ENCODE measurements at places on chromosomes 11 and 22. TPM values are rescaled to one million over a fixed set of nuclear protein-coding genes. Genes with fewer than 3 reads are reported as not detected.

BBOX1 gene
- total RNA-seq: not detected

MMP11 gene
- total RNA-seq: 12.1 TPM

SLC22A9 gene
- not detected for total RNA-seq

OR6T1 gene
- not detected for total RNA-seq

DNA sequence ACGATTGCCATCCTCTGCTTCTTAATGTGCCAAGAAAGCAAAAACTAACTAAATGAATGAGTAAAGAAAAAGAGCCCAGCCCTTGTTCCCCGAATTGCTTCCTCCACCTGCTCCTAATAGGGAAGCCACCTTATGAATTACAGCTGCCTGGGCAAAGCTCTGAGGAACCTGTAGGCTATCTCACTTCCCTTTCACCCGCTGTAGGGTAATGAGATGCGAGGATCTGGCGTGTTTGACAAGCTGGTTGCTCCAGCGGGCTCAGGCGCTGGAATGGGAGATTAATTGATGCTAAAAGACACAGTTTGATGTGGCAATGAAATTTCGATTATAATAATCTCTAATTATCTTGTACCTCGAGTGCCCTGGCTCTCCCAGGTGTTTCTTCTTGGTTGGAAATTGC lies 256.4 kb downstream of the NTM start:
- DNase-seq: no peak

- DNase-seq: no peak
Observed at GRCh38 chr11:2108675-2109491, 30.3 kb downstream of the IGF2 start.

GRCh38 chr22:36588285-36588684 lies 59.3 kb upstream of the EIF3D start:
- no peak for DNase-seq

- no peak for DNase-seq
Observed at GRCh38 chr11:116421529-116422185, 351.1 kb downstream of the BUD13 start.

DNA sequence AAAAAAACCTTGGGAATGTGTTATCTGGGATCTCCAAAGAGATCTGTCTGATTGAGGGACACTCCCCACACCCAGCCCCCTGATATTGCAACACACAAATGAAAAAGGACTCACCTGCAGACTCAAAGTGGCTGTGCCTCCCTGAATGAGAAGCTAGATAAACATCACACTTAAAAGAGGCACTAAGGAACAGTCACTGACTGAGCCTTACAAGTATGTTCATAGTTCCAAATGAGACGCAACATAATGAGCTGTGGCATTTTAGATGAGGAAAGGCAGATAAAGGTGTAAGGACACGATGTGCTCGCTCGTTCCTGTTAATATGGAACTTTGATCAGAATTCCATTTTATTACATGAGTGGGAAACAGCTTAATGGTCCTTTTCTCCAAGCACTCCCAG lies 21.0 kb upstream of the CFAP300 start:
- no peak for DNase-seq

GRCh38 chr11:44191322-44192016 lies 96.0 kb downstream of the EXT2 start:
- DNase-seq: no peak

- DNase-seq: no peak
Observed at GRCh38 chr11:45860348-45860747, 13.1 kb downstream of the CRY2 start.

DNA sequence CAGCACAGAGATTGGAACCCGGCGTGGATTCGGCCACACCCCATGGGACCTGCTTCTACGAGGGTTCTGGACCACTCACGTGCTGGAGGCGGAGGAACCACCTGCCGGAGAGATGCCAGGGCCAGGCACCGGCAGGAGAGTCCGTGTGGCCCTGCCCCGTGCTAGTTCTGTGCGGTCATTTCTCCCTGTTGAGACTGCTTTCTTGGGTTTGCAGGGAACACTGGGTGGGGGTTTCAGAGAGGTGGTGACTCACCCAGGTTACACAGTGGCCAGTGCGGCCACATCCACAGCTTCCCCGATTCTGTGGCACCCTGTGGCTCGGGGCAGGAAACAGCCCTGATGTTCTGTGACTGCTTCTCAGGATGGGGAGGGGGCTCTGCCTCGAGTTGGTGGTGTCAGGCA lies 3.6 kb upstream of the PHLDA2 start:
- DNase-seq: no peak

- no peak for DNase-seq
Observed at GRCh38 chr11:73389134-73389525, 12.9 kb downstream of the RELT start.

DNA sequence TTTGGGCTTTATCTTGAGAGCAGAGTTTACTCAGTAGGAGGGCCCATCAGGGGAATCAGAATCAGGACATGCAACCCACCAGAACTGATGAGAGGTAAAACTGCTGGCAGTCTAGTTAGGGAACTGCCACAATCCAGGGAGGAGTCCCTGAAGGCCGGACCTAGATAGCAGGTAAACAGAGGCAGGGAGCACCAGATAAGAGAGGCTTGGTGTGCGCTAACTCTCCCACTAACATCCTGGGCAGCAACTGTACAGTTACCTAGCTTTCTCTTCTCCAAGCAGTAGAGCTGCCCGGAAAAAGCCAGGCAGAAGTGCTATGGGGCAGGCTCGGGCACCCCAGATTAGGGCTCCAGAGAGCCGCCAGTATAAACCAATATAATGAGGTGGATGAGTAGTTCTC lies 865 bp upstream of the AMOTL1 start:
- DNase-seq: no peak

GRCh38 chr22:31222736-31223135 lies 10.6 kb downstream of the LIMK2 start:
- no peak for DNase-seq

DNA sequence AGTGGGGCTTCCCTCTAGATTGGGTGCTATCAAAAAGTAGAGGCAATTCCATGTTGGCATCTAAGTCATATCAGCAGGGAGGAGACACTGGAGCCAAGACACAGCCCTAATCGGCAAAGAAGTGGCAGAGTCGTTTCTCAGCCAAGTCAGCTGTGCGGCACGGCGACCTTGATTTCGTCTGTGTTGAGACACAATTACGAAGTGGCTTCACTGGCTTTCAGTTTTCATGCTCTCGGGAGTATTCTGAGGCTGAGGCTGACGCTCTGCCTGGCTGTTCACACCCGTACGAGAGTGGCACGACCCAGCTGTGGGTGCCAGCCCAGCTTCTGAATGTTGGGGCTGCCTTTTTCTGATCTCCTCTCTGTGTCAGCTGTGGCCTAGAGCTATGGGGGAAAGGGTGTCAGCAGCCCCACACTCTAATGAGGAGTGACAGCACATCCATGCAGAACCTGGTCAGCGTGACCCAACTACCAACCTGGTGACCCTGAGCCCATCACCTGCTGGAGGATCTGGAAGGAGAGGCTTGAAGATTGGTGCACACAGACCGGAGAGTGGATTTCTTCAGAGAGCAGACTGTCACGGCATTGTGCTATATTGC lies 105.7 kb upstream of the TMEM45B start:
- DNase-seq: no peak

GRCh38 chr11:64885367-64886286 lies 7.2 kb upstream of the EHD1 start:
- no peak for DNase-seq

GRCh38 chr11:69878927-69879728 lies 59.9 kb upstream of the FGF3 start:
- no peak for DNase-seq

DNA sequence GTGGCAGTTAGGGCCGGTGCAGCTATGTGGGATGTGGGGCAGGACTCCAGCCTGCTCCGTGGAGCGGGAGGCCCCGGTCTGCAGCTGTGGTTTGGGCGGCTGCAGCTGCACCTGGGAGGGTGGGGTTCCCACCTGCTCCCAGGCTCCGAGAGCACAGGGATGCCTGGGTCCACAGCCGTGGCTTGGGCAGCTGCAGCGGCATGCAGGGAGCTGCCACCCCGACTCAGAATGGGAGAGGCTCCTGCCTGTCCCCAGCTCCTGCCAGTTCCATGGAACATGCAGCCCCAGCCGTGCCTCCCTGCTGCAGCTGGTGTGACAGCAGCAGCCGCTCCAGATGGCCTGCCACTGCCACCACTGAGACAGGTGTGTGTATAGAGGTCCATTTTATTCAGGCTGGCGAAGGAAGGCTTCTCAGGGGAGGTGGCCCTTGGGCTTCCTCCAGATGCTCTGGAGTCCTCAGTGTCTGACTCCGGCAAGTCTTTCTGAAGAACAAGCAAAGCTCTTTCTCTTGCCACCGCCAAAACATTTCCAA lies 21.8 kb upstream of the UPK3A start:
- no peak for DNase-seq

- DNase-seq: no peak
Observed at GRCh38 chr11:126160345-126161022, 51.0 kb downstream of the RPUSD4 start.

DNA sequence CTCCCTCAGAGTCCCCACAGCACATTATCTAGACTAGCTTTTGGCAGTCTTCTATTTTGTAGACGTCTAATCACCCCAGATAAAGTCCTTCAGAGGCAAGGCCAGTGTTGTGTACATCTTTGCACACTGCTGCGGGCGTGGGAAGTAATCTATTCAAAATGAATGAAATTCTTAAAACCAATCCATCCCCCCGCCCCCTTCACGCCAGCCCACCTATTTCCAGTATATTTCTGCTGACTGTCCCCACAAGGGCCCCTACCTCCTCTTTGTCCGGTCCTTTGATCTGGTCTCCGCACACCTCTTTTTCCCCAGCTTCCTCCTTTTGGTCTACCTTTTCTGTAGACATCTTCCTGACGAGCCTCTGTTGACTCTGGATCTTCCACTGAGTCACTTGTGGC lies 375 bp downstream of the BSCL2 start:
- DNase-seq: no peak

- no peak for DNase-seq
Observed at GRCh38 chr11:8867931-8868631, 42.9 kb upstream of the AKIP1 start.

Measured in GM23338 (cell line).